Kidney (tissue), 22 donors: ENCODE measurements at places on chromosomes 2 and 18. TPM values are rescaled to one million over a fixed set of nuclear protein-coding genes. Genes with fewer than 3 reads are reported as not detected.

The CCNT2 gene
- 7.0 TPM for polyA plus RNA-seq

DNA sequence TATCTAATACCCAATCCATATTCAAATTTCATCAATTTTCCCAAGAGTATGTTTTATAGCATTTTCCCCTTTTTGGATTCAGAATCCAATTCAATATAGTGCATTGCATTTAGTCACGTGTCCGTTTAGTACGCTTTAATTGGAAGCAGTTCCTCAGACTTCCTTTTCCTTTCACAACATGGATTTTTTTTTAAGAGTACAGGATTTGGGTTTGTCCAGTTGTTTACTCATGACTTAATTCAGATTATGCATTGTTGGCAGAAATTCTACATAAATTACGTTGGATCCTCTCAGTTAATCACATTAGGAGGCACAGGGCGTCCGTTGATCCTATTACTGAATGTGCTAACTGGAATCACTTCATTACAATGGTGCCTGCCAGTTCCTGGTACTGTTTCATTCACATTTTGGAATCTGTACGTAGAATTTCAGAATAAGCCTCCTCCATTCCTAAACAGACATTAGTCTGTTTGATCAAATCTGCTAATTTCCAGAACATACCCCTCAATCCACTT is 70.0 kb upstream of the ATIC start:
- DNase-seq, result no peak

DNA sequence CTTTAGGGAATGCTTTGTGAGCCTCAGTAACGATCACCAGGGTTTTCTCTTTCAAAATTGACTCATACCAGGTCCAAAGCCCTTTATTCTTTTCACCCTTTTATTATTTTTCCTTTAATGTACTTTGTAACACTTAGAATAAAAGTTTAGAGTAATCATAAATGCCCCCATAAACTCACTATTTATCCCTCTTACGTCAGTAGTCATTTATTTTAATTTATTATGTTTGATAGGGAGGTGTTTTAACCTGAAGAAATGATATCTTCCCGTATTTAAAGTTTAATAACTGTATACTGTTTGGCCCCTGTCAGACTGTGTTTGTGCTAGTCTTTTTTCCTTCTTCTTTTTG is 1.1 kb downstream of the TWSG1 start:
- no peak for DNase-seq

The G6PC2 gene
- not detected for polyA plus RNA-seq

- DNase-seq, result peak; percentile 40
Measured at GRCh38 chr2:168603439-168603961, 147.4 kb downstream of the CERS6 start.

DNA sequence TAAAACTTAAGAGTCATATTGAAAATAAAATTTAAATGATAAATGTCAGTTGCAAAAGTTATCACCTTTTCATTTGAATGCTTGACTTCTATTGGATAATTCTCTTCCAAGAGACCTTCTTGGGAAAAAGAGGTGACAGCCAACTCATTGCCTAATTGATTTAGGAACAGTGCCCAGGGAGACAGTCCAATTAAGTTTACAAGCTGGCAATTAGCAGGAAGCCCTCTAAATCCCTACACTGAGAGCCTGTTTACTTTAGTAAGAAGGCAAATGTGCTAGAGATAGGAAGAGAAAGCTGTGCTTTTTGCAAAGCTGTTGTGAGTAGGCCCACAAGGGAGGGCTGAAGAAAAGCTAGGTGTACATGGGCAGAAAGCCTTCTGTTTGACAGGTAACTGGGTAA is 189.1 kb downstream of the WDPCP start:
- no peak for DNase-seq

GRCh38 chr18:80023173-80023572 is 11.1 kb upstream of the RBFA start:
- DNase-seq, result no peak

The CPLX4 gene
- not detected for polyA plus RNA-seq

The FRZB gene
- polyA plus RNA-seq, result 21.3 TPM

GRCh38 chr2:8606226-8606625 is 75.6 kb upstream of the ID2 start:
- DNase-seq, result no peak

The ATP6V1C2 gene
- polyA plus RNA-seq, result 38.0 TPM

The CMPK2 gene
- polyA plus RNA-seq, result 2.8 TPM

The REG3A gene
- not detected for polyA plus RNA-seq

GRCh38 chr18:49487711-49488310 is 777 bp upstream of the C18orf32 start:
- DNase-seq, result no peak
